Neuronal stem cell (in vitro differentiated cells): ENCODE measurements at places on chromosomes 7 and 10.

DNA sequence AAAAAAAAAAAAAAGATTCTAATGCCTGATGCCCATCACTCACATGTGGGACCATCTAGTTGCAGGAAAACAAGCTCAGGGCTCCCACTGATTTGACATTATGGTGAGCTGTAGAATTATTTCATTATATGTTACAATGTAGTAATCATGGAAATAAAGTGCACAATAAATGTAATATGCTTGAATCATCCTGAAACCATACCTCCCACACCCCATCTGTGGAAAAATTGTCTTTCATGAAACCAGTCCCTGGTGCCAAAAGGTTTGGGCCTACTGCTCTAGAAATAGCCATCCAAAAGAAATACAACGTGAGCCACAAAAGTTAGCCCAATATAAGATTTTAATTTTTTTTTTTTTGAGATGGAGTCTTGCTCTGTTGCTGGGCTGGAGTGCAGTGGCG, 265.1 kb downstream of the PRPF18 start:
- no peak for DNase-seq
- no peak overlapping the region for H3K4me3 ChIP-seq
- H3K27ac ChIP-seq = no peak overlapping the region
- H3K27me3 ChIP-seq = no peaks in the 10 kb centered on the region
- H3K36me3 ChIP-seq = peaks cover 3% of the 10 kb centered on the region

GRCh38 chr7:107944411-107945169, 53.6 kb downstream of the DLD start:
- H3K4me1 ChIP-seq = peaks cover 7% of the 10 kb centered on the region
- H3K4me3 ChIP-seq = no peak overlapping the region
- peaks cover 60% of the 10 kb centered on the region for H3K36me3 ChIP-seq
- no peaks in the 10 kb centered on the region for H3K27me3 ChIP-seq

DNA sequence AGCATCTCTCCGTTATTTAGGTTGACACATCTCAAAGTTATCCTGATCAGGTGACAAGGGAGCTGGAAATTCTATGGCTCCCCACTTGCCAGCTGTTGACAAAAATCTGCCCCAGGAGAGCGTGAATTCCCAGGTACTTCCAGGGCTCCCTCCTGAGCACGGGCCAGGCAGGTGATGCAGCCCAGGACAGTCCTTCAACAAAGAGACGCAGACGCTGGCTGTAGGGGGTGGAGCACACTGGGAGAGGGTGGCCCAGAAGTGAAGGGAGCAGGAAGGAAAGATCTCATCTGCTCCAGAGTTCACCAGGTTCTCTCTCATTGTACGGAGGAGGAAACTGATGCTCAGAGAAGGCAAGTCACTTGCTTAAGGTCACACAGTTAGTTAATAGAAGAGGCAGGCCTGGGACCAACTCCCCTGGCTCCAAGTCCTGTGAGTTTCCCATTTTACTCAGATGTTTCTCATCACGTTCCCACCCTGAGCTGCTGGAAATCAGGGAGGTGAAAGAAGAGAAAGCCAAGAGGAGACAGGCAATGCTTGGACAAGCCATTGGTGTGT, 41.0 kb upstream of the CHST3 start:
- peaks cover 9% of the 10 kb centered on the region for H3K4me1 ChIP-seq
- H3K4me3 ChIP-seq = no peak overlapping the region
- no peaks in the 10 kb centered on the region for H3K36me3 ChIP-seq
- no peaks in the 10 kb centered on the region for H3K27me3 ChIP-seq
- no peak for DNase-seq
- no peak overlapping the region for H3K27ac ChIP-seq

DNA sequence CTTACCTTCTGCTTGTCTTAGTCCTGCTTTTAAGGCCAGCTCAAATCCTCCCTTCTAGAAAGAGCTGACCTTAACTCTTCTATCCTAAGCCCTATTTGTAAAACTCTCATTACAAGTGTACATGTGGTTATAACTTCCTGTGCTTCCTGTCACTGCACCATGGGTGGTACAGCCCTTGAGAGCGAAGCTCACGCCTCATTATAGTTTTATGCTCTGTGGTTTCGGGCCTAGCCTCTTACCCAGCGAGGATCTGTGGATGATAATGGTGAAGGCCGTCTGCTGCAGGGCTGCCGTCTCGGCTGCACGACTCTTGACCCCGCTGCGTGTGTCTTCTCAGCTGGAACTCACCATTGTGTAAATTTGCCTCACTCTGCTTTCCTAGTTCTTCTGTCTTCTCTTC, 74.6 kb downstream of the CUL1 start:
- no peaks in the 10 kb centered on the region for H3K27me3 ChIP-seq
- DNase-seq = no peak
- H3K4me3 ChIP-seq = no peak overlapping the region
- no peak overlapping the region for H3K27ac ChIP-seq

DNA sequence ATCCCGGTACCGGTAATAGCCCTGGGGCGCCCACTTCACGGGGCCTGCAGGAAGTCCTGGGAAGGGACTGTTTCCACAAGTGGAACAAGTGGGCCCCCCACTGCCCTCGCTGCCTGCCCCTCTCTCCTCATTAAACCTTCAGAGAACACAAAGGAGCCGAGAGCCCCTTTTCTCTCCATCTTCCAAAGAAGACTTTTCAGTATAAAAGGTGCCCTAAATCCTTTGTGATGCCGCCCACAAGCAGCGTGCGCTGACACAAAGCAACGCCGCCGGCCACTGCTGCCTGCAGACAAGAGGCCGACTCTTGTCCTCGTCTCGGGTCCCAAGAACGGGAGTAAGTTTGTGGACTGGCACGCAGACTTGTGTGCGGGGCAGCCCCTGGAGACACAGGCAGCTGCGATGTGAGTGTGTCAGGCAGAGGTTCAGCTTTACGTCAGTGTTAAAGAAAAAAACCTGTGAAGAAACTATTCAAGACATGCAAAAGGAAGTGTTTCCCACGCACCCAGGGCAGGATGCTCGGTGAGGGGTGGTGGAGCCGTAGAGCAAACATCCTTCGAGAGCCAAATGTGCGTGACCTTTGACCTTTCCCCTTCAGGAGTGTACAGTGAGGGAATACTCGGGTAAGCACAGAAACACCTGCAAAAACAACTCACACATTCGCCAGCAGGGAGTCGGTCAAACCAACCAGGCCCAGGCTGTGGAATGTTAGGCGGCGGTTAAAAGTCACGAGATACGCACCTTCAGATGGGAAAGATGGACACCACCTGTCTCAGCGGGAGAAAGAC, 118.2 kb downstream of the VIPR2 start:
- peaks cover 25% of the 10 kb centered on the region for H3K4me1 ChIP-seq
- H3K4me3 ChIP-seq = no peak overlapping the region

DNA sequence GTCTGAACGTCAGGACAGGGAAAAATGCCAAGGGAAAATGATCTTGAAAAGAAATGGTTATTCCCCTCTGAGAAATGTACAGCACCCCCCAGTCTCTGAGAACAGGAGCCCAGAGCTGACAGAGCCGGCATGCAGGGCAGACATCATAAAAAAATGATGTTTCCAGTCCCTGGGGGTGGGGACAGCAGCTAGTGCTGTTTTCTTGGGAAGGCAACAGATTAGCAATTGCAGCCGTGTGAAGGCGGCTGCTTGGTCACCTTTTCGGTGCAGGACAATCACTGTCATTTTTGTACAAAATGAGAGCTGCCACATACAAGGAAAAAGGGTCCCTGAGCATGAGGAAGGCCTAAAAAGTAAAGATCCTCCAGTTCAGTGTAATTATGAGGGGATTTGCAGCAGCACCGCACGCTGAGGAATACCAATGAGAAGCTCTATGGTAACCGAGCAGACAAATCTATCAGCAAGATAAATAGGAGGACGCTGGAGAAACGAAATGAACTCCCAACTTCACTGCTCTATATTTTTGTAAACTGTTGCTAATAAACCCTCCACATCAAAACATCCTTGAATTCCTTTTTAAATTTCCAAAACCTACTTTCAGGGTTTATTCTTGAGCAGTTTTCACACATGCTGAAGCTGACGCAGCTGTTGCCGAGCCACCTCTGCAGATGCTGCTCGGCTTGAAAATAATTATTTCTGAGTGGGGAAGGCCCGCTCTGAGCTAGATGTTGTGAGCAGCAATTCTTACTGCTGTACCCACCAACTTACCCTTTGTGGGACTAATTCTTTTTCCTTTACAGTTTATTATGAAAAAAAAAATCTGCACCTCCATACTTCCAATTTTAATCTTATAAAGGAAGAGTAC, 98.2 kb upstream of the NEBL start:
- no peaks in the 10 kb centered on the region for H3K36me3 ChIP-seq
- no peak overlapping the region for H3K4me3 ChIP-seq
- DNase-seq = no peak

GRCh38 chr7:135151533-135151932, 3.7 kb downstream of the TMEM140 start:
- H3K4me3 ChIP-seq = no peak overlapping the region
- no peaks in the 10 kb centered on the region for H3K36me3 ChIP-seq
- no peak overlapping the region for H3K27ac ChIP-seq
- H3K4me1 ChIP-seq = no peaks in the 10 kb centered on the region
- no peaks in the 10 kb centered on the region for H3K27me3 ChIP-seq

DNA sequence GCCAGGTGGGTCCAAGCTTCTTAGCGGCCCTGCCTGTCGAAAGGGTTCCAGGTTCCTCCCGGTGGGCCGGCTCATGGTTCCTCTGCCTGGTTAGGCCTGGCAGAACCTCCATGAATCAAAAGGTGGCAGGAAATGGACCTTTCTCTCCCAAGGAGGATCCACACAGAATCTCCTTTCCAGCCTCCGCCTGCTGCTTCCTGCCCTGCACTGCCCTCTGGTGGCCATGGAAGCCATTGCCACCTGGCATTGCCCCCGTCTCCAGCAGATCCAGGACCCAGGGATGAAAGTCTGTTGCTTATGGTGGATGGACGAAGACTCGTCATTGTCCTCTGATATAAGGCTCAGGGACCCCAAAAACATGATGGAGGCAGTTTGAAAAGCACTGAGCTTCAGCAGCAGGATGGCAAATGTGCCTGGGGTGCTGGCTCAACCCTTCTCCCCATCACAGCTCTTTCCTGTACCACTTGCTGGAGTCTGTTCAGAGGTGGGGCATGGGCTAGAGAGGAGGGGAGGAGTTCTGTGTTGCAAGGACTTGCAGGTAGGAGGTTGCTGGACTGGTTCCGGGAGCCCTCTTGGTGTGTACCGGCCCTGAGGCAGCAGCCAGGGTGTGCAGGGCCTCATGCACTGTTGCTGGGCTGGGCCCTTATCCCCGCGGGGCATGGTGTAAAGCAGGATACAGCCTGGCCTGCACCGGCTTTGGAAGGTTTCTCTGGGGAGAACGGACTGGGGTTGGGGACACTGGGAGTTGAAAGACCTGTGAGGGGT, 11.3 kb upstream of the INMT start:
- H3K4me3 ChIP-seq = no peak overlapping the region
- no peaks in the 10 kb centered on the region for H3K36me3 ChIP-seq
- no peak overlapping the region for H3K27ac ChIP-seq
- H3K4me1 ChIP-seq = no peaks in the 10 kb centered on the region

- no peak overlapping the region for H3K27ac ChIP-seq
- DNase-seq = no peak
- H3K36me3 ChIP-seq = no peaks in the 10 kb centered on the region
- peaks cover 2% of the 10 kb centered on the region for H3K27me3 ChIP-seq
Measured at GRCh38 chr7:12584930-12585329, 14.4 kb downstream of the SCIN start.

DNA sequence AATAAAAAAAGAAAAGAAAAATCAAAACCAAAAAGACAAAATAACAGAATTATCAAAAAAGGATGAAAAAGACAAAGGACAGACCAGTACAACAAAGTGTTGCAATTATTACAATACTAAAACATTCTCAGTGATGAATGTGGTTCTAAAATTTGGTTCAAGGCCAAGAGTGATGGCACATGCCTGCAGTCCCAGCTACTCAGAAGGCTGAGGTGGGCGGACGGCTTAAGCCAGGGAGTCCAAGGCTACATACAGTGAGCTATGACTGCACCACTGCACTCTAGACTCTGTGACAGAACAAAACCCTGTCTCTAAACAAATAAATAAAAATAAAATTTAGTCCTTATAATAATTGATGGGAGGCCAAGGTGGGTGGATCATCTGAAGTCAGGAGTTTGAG, 14.5 kb downstream of the BAZ1B start:
- H3K4me3 ChIP-seq = no peak overlapping the region
- peaks cover 95% of the 10 kb centered on the region for H3K36me3 ChIP-seq
- no peaks in the 10 kb centered on the region for H3K4me1 ChIP-seq
- H3K27ac ChIP-seq = no peak overlapping the region

DNA sequence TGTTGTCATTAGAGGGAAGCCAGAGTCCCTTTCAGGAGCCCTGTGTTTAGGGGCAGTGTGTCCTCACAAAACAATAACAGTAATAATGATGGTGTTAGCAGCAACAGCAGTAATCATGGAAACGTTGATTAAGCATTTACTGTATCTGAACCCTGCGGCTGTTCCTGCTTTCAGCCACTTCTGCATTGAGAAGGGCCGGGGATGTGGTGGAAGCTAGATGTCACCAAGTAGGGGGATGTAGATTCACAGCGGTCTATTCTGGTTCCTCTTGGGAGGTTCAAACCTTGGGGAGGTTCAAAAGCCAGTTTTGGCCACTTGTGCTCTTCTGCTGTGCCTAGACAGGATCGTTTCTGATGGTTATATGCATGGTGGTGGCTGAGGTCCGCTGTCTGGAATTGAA, 44.8 kb downstream of the PRPF18 start:
- no peaks in the 10 kb centered on the region for H3K27me3 ChIP-seq
- H3K27ac ChIP-seq = no peak overlapping the region
- no peak for DNase-seq
- peaks cover 2% of the 10 kb centered on the region for H3K36me3 ChIP-seq

DNA sequence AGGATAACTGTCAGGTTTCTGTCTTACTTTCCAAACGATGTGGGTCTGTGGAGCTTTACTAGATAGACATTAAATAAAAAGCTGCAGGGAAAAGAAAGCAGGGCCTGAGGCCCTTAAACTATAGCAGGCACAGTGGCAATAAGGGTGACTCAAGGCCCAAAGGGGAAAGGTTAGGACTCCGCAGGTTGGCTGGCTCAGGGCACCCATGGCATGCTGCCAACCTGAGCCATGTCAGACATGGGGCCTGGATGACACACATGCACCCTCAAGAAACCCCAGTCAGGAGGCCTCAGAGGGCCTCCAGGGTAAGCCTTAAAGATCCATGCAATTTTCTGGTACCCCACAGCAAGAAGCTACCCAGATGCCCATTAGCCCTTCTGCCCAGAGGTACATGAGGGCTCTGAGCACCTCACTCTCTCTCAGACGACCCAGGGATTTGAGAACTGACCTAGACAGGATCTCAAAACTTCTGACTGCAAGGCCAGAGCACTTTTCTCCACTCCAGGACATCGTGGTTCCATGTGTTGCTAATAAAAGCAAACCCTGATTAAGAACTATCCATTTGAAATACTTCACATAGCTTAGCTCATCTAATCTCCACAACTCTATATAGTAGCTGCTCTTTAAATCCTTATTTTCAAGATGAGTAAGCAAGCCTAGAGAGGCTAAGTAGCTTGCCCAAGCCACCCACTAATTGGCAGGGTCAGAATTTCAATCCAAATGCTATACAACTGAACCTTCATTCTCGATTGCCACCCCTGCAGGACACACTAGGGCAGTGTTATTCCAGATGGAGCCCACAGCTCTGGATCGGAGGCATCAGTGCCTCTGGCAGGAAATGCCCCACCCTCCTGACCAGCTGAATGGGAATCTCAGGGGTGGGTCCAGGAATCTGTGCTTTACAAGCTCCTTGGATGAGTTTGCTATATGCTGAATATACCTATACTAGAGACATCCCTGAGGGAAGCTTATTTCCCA, 132.5 kb upstream of the EFCAB10 start:
- no peaks in the 10 kb centered on the region for H3K4me1 ChIP-seq
- H3K4me3 ChIP-seq = no peak overlapping the region
- H3K27ac ChIP-seq = no peak overlapping the region
- no peaks in the 10 kb centered on the region for H3K27me3 ChIP-seq

- H3K27ac ChIP-seq = peak within 1 kb of the TSS; percentile 44
- peak within 1 kb of the TSS; percentile 69 for H3K4me3 ChIP-seq
- peak; percentile 98 for DNase-seq
Measured at GRCh38 chr7:123557398-123558288, at the start of gene NDUFA5. Gene NDUFA5, minus strand, starts transcription at chr7:123557818. Its CDS starts 23 bp downstream, at chr7:123557795.
